ENCODE measurements at places on chromosomes 11 and 22.

DNA sequence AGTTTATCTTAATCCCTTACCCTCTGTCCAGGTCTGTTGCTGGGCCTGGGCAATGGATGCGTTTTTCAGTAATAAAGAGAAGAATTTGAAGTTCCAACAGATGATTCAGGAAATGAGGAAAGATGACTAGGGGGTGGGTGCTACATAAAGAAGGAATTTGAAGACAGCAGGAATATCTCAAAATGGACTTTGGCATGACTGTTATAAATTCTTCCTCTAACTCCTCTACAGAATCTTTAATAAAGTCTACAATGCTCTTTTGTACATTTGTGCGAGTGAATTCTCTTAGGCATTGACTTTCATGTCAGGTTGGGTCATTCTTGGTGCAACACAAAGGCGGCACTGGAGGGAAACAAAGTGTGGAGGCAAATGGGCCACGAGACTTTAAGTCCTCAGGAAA is 35.1 kb upstream of the PRSS23 start:
- DNase-seq = no peak

GRCh38 chr11:122670131-122670530 is 14.6 kb downstream of the UBASH3B start:
- no peak for DNase-seq

DNA sequence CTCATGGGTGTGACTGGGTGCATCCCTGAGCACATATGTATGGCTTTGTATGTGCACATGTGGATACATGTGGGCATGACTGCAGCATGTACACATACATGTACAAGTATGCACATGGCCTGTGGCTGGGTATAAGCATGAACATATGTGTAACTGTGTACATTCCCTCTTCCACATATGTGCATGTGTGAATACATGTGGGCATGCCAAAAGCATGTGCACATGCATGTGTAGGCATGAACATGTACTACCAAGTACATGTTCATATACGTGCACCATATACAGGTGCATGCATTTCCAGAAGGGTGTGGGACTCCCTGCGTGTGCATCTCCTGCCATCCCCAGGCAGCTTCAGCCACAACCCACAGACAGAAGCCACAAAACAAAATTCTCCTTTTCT is 208.2 kb downstream of the MN1 start:
- DNase-seq = no peak

- peak; percentile 77 for DNase-seq
Observed at GRCh38 chr11:31958076-31958735, 132.7 kb upstream of the RCN1 start.

- peak; percentile 82 for DNase-seq
Observed at GRCh38 chr11:124740277-124740882, 638 bp downstream of the NRGN start.

DNA sequence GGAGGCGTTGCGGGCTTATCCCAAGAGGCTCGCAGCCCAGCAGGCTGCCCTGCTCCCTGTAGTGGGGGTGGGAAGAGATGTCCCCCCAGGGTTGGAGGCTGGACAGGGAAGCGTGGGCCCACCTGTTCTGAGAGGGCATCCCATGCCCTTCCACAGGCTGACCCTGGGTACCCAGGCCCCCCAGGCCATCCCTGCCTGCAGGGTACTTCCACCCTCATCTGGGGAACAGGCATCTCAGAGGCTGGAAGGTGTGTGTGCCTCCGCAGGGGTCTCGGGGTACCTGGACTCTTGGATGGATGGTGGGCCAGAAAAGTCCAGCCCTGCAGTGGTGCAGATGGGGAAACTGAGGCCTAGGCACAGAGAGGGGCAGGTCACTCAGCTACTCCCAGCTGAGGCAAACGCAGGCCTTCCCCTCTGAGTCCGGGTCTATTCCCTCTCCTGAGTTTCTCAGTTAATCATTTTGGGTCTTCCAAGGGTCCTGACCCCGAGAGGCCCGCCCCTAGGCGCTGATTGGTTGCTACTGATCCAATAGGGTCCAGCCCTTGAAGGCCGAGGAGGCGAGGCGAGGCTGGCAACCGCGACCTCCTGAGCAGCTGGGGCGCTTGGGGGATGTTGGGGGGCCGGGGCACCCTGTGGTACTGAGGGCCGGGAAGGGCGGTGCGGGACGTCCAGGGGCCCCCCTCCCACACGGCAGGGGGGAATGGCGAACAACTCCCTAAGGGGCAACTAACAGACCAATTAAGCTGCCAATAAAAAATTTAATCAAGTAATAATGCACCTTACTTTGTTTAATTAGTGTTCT is 23.8 kb downstream of the FLRT1 start:
- DNase-seq = no peak

GRCh38 chr11:134791102-134791501 is 379.1 kb upstream of the B3GAT1 start:
- DNase-seq = no peak

DNA sequence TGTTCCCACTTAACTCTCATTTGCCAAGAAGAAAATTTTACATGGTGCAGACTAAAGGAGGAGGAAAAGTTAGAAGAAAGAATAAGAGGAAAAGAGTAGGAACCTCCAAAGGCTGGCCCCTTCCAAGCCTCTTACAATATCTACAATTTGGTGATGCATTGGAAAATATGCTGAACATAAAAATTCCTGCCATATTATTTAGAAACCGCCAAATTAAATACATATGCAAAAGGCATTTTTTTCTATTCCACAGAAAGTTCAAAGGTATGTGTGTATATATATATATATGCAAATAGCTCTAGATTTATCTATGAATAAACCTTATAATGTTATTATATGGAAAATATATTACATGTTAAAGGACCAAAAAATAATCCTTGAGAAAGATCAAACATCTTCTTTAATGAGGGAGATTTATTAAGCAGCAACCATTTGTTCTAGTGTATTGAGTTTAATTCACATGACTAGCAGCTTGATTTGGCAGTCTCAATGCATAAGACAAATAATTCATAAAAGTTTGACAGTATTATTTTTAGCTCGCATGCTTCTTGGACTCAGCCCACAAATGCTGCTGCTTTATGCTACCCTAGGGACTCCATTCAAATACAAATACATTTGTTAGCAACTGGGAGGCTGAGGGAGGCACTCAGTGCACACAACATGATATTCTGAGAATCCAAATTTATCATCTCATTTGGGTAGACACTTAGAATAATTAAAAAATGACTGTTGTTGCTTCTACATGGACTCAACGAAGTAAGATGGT is 184.9 kb downstream of the SBF2 start:
- no peak for DNase-seq

DNA sequence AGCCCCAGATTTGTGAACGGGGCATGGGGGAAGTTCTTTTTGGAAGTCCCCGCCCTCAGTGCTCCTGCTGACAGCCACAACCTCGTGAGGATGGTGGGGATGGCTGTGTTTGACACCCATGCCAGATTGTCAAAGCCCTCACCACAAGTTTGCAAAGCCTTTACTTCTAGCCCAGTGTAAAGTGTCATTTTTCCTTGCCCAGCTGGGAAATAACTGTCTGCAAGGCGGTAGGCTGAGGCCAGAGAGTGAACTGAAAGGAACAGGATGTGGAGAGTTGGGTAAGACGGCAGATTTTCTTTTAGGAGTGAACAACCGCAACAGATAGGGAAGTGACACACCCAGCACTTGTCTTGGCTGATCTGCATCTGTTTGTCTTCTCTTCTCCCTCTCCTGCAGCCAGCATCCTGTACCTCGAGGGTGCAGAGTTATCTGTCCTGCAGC is 13.6 kb downstream of the IL17RA start:
- DNase-seq = peak; percentile 39

DNA sequence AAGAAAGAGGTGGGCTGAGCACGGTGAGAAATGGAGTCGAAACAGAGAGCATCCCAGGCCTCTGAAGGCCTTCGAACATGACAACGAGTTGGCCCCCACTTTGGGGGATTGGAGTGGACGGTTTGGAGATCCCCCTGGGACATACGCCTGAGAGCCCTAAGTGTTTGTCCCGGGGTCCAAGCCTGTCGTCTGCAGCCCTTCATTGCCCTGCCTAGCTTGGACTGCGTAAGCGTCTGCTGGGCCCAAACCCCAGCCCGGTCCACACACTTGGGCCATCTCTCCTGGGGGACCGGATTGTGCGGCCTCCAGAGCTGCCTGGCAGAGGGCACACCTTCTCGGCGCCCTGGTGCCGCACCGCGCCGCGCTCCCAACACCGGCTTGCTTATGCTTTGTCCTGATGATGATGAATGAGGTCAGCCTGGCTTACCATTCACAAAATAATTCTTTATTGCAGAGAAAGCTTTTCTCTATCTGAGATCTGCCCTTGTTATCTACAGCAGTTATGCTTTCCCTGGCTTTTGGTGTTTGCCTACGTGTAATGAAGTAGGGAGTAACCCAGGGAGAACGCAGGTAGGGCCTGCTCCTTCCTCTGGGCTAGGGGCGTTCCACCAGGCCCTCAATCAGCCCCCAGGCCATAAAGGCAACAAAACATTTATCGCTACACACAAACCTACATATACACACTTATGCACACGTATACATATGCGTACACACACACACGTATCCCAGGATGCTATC is 85.9 kb upstream of the PPARA start:
- DNase-seq = no peak

DNA sequence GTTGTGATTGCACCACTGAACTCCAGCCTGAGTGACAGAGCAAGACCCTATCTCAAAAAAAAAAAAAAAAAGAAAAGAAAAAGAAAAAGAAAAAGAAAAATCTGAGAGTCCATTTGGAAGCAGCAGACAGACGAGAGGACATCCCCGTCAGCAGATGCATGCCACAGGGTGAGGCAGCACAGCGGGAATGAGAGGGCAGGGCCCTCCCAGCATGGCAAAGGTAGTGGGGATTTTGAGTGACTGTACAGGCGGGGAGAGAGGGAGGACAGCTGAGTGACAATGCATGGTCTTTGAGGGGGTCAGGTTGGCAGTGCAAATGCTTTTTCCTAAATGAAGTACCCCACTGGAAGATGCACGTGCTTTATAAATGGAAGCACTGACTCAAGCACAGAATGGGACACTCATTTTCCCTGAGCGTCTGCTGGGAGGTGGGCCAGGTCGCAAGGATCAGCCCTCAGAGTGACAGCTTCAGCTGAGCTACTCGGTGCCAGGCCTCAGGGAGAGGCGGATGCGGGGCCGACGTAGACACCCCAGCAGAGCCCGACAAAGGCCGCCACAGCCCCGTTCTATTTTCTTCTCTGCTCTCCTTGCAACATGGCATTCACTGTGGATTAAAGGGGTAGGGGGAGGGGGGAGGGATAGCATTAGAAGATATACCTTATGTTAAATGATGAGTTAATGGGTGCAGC is 113.5 kb downstream of the SHANK2 start:
- DNase-seq = no peak

- peak; percentile 37 for DNase-seq
Observed at GRCh38 chr11:5280582-5281102, 10.9 kb upstream of the HBE1 start.

DNA sequence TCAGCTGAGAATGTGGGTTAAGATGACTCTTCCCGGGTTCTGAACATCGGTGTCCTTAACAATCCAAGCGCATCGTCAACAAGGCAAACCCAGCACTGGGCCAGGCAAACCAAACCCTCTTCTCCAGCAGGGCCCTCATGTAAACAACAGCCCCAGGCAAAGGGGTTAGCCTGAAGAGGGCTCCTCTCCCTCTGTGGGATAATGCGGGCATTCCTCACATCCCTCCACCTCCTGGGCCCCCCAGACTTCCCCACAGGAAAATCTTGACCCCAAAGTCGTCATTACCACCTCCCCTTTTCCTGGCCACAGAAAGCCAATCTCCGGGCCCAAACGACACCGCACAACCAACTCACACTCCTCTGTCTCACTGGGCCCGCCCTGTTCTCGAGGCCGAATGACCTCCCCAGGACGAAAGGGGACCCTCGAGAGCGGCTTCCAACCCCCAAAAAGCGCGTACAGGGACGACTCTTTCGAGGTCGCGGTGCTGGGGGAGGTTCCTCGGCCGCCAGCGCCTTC is 566 bp downstream of the DDB1 start:
- peak; percentile 24 for DNase-seq

GRCh38 chr11:57515332-57516060 is at the start of gene SLC43A1:
SLC43A1 (minus strand) TSS chr11:57515702; CDS start chr11:57514111, 1,591 bp downstream.
- peak; percentile 48 for DNase-seq

DNA sequence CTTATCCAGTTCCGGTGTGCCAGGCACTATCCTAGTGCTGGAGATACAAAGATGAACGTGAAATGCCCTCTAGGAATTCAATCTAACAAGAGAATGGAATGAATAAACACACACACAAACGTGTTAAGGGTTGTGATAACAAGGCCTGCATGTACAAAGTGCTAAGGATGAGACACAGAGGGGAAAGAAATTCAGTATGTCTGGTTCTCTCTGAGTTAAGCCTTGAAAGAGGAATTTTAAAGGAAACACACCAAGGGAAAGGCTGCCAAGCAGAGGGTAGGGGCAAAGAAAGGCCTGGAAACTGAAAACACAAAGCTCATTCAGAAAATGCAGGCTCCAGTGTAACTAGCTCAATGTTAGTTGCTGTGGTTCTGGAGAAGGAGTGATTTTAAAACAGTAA is 4.2 kb downstream of the CHKA start:
- DNase-seq = no peak

GRCh38 chr11:65169164-65169641 is 830 bp upstream of the SPDYC start:
- no peak for DNase-seq

- DNase-seq = peak; percentile 79
Observed at GRCh38 chr11:64186492-64187165, 658 bp downstream of the STIP1 start.

- no peak for DNase-seq
Observed at GRCh38 chr11:34809191-34810106, 106.7 kb downstream of the APIP start.

- no peak for DNase-seq
Observed at GRCh38 chr11:118003456-118003855, 17.3 kb downstream of the IL10RA start.

DNA sequence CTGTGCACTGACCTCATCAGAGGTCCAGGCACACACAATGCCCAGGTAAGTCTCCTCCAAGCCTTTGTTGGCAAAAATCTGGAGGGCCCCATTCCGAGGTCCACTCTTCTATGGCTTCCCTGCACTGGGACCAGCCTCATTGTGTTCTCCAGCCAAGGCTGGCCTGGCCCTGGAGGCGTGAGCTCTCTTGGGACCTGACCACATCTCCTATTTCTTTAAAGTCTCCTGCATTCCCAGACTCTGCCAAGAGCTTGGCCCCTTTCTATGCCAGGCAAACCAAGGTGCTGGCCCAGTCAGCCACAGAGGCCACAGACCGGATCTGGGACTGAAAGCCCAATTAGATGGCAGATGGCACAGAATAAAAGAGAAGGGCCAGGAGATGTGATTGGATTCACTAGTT is 55.1 kb downstream of the C11orf58 start:
- DNase-seq = no peak
